SHP77 treated with DMSO at 0.1 percent for 48 hours (cell line): ENCODE measurements at places on chromosomes 12 and 14.

DNA sequence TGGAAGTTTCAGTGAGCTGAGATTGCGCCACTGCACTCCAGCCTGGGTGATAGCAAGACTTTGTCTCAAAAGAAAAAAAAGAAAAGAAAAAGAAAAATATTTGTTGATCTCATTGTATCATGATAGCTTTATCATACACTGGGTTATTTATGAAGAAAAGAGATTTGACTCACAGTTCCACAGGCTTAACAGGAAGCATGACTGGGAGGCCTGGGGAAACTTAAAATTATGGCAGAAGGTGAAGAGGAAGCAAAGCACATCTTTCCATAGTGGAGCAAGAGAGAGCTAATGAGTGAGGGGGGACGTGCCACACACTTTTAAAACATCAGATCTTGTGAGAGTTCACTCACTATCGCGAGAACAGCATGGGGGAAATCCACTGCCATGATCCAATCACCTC, 72.7 kb upstream of the FUT8 start:
- no peak for DNase-seq

DNA sequence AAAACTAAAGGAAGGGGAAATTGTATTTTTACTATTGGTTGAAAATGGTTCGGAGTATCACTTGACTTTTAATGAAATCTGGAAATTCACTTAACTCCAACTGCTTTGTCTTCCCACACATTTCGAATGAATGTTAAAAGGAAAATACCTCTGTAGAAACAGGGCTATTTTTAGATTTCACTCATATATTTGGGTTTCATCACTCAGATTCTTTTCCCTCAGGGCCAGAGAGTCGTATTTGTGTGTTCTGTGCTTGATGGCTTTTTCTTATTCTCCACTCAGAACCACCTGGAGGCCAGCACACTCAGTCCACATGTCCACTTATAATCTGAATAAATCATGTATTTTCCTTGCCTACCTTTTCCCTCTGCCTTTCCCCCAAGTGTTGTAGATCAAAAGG, 40.0 kb downstream of the DAAM1 start:
- no peak for DNase-seq

DNA sequence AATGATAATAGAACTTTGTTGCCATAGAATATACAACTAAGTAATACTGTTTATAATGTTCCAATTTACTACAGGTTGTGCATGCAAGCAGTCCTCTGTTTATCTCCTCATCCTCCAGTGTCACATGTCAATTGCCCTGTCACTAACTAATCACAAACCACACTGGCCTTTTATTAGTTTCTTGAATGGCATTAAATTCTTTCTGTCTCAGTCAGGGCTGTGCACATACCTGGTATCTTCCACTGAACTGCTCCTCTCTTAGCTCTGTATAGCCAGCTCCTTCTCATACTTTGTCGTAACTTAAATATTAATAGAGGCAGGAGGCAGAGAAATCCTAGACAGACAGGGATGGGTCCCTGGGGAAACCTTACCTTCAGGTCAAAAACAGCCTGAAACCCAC, 24.0 kb downstream of the GABARAPL1 start:
- DNase-seq = no peak

DNA sequence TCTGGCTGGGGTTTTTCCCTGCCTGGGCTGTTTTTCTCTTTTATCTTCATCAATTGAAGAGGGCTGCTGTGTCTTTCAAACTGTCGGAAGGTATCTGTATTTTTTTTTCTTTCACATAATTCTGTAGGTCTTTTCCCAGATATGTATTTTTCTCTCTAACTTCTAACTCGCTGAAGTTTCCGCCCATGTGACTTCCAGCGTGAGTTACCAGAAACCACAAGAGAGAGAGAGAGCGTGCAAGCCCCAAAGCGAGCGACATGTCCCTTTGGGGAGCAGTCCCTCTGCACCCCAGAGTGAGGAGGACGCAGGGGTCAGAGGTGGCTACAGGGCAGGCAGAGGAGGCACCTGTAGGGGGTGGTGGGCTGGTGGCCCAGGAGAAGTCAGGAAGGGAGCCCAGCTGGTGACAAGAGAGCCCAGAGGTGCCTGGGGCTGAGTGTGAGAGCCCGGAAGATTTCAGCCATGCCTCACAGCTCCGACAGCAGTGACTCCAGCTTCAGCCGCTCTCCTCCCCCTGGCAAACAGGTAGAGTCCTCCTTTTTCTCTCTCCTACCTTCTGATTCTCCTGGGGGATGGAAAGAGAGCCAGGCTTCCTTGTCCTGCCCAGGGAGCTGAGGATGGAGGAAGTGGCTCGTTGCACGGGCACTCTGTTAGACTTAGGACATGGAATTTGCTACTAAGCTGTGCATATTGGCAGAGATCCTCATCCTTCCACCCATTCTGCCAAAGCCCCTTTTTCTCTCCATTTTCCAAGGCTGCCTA, at the start of gene BATF:
TSS of gene BATF (plus strand) at position 246 of the 759 bp plus-strand sequence. CDS start at position 460, 214 bp downstream.
- DNase-seq = no peak

- DNase-seq = no peak
These were observed 27.3 kb upstream of the ITPK1 start for GRCh38 chr14:93142854-93143652.

- no peak for DNase-seq
These were observed 30.3 kb upstream of the CLIP1 start for GRCh38 chr12:122452701-122453285.

DNA sequence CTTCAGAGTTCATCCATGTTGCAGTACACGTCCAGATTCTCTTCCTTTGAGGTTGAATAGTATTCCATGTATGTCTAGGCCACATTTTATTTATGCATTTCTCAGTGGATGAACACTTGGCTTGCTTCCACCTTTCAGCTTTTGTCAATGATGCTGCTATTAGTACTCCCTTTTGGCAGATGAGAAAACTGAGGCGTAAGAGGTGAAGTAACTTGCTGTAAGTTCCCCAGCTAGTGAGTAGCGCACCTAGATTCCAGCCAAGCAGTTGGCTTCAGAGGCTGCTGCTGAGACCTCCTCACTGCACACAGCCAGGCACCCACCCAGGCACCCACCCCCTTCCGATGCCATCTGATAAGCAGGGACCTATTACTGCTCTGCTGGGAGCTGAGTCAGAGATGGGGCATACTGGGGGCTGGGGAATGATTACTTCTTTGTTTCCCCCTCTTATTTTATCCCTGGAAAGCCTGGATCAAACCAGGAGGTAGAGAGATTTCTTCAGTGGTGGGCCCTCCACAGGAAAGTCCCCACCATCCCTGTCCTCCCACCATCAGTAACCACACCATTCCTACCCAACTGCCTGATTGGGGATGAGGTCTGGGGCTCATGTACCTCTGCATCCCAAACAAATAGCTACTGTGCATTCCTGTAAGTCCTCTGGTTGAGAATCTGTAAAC, 234.6 kb downstream of the PCNX1 start:
- no peak for DNase-seq

DNA sequence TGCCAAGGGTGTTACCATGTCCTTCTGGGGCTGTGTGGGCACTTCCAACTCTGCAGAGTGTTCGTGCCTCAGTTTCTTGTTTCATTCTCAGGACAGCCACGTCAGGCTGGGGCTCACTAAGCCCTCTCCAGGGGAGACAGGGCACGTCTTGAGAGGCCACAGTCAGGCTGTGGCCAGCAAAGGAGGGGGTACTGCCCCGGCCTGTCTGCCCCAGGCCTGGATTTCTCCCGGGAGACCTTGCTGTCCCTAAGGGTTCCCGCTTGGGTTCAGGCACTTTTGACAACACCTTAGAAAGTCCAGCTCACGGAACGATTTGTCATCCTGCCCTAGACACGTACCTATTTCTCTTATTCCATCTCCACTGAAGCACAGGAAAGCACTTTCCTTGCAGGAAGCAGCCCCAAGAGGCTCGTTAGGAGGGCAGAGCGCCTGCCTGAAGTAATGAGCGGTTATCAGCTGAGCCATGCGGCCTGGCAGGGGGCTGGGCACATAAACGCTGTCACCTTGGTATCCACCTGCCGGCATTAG, 290.4 kb upstream of the RTL1 start:
- no peak for DNase-seq

DNA sequence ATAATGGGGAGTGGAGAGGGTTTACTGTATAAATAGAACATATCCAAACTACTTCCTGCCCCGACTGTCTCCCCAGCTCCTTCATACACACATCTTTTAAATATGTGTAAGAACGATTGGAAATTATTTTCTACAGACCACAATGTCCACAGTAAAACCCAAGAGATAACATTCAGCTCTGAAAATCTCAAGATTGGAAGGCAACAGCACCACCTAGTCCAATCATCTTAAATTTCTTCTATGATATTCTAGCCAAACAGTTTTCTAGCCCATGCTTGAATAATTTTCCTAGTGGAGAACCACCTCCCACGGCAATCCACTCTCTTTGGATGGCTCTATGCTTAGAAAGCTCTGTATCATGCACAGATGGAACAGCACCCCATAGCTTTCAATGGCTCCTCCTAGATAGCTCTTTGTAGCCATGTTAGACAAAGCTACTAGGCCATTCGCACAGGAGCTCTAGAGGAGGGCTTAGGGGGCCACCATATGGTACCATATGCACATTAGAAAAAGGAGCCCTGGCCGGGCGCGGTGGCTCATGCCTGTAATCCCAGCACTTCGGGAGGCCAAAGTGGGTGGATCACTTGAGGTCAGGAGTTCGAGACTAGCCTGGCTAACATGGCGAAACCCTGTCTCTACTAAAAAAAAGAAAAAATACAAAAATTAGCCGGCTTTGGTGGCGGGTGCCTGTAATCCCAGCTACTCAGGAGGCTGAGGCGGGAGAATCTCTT, 18.1 kb downstream of the VDR start:
- no peak for DNase-seq

DNA sequence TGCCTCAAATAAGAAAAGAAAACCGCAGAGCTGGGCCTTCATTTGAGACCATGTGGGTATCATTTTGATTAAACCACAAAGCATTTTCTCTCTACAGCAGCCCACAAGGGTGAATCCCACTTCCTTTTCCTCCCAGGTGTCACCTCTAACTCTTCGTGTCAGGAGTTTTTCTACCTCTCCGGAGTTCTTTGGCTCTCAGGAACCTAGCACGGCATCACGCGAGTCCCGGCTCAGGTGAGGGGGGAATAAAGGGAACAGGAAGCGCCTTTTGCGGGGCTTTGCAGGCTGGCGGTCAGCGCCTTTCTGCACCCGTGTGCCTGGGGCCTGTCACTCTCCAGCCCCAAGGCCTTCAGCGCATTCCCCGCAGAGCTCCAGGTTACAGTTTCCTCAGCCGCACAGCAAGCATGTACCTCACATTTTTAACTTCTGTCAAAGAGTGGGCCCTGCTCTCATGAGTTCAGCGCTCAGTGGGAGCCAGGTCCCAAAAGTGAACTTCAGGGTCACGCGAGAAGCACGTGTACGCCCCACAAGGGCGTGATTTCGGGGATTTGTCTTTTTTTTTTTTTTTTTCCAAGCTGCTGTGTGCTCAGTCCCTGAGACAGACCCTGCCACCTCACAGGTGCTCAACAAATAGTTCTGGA, 740 bp upstream of the PRPF40B start:
- DNase-seq = no peak

GRCh38 chr12:69875416-69875935, 50.4 kb downstream of the MYRFL start:
- DNase-seq = no peak

DNA sequence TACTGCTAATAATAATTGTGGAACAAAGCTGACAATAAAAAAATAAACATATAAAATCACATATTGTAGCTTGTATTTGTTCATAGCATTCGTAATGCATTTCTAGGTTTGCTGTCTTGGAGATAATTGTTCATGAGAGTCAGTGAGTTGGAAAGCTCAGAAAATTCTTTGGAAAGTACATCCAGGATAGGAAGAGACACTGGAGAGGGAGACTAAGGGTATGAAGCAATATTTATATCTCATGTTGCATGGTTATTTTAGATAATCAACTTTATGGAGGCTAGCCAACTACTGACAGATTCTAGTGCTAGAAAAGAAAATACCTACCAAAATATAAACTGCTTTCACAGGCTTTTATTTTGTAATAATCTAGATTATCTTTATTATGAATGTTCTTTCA, 1095.2 kb downstream of the FSCB start:
- DNase-seq = no peak

GRCh38 chr12:130195776-130196175, 33.5 kb downstream of the FZD10 start:
- DNase-seq = no peak

DNA sequence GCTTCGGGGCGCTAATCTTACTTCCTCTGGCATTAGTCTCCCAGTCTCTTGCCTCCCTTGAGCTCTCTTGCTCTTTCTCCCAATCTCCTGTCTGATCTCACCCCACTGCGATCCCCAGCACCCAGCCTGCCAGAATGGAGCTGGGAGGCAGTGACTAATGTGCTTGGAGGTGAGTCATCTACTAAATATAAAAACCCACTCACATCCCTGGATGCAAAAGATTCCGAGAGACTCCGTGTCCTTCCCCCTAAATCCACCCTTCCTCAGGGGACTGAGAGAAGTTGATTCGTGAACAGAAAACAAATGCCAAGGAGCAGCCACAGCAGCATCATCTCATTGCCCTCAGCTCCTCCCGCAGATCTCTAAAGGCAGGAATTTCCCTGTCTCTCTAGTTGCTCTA, 45.7 kb upstream of the KCNA5 start:
- DNase-seq = no peak

GRCh38 chr12:67251012-67251411, 18.1 kb upstream of the CAND1 start:
- DNase-seq = no peak

- no peak for DNase-seq
These were observed 323.9 kb upstream of the DIO2 start for GRCh38 chr14:80535171-80535570.

DNA sequence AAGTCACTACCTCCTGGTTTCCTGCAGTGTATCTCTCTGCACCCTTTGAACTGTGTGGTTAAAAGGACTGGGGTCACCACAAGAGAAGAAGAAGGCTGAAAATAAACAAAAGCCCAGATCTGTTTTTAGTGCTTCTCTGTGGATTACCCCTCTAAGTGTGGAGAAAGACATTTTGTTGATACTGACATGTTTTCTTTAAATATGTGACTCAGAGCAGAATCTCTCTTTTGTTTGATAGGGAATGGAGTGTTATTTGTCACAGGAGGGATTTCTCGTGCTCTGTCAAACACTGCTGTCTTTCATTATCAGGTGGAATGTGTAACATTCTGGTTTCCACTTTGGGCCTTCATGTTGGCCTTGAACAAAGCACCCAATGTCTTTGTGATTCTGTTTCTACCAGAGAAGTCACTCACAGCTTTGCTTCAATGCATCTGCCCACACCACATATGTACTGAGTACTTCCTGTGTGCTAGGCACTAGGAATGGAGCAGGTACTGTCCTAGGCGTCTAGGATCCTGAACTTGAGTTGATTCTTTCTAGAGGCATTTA, 82.1 kb downstream of the PLXNC1 start:
- no peak for DNase-seq

DNA sequence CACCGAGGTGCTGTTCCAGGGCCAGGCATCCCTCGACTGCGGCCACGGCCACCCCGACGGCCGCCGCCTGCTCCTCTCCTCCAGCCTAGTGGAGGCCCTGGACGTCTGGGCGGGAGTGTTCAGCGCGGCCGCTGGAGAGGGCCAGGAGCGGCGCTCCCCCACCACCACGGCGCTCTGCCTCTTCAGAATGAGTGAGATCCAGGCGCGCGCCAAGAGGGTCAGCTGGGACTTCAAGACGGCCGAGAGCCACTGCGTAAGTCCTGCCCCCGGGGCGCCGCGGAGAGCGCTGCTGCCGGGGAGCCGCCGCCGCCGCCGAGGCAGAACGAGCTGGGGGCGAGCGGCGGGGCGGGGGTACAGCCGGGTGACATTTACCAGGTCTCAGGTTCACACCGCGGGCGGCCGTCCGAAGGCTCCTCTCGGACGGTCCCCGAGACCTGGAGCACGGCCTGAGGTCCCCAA, 1.4 kb downstream of the PLXNC1 start:
- DNase-seq = no peak
